ENCODE measurements at places on chromosomes 1 and 21.

DNA sequence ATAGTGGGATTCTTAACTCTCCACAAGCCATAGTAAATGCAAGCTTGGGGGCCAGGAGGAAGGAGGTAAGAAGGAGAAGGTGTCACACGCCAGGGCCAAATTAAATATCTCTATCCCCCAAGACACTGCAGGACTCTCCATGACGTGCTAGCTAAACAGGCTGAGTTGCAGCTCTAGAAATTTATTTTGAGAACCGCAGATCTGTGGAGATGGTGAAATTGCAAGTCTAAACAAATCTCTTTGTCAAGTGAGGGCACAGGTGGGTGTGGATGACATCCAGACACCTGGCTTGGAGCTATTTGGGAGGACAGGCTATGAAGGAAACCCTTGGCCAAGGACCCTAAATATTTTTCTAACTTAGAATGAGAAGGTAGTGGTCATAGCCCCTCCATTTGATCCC is 39.5 kb upstream of the USP1 start:
- no peak for DNase-seq

GRCh38 chr1:36516372-36517010 is 33.8 kb upstream of the CSF3R start:
- peak; percentile 13 for DNase-seq

- no peak for DNase-seq
Observed at GRCh38 chr1:117795190-117795589, 134.2 kb downstream of the GDAP2 start.

DNA sequence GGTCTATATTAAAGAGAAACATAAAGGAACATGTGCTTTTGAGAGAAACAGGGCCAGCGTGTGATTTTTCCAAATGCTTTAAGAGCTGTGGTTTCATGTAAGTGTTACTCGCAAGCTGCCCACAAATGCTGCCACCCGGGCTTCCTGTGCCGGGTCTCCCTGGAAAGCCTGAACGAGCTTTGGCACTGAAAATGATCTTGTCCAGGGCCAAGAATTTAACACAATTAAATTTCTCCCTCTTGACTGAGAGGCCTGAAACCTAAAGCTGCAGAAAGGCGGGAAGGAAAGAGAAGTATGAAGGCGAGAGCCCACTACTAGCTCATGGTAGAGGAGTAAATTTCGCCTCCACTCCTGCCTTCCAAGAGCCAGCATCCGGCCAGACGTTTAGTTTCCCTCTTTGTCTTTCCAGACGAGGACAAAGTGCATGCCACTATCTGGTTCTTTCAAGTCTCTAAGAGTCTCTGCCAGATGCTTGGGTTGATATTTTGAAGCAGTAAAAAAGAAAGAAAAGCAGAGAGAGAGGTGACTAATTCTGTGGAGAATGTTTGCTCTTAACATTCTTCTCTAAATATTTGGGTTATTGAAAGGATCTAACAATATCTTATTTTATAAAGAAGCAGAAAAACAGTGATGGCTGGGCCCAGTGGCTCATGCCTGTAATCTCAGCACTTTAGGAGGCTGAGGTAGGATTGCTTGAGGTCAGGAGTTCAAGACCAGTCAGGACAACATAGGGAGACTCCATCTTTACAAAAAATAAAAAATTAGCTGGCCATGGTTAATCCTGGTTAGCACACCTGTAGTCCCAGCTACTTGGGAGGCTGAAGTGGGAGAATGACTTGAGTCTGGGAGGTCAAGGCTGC is 100.0 kb upstream of the HNRNPU start:
- no peak for DNase-seq

- DNase-seq, result no peak
Observed at GRCh38 chr21:29786496-29787360, 153.1 kb downstream of the GRIK1 start.

GRCh38 chr1:234586304-234586703 is 23.7 kb downstream of the IRF2BP2 start:
- DNase-seq, result no peak

DNA sequence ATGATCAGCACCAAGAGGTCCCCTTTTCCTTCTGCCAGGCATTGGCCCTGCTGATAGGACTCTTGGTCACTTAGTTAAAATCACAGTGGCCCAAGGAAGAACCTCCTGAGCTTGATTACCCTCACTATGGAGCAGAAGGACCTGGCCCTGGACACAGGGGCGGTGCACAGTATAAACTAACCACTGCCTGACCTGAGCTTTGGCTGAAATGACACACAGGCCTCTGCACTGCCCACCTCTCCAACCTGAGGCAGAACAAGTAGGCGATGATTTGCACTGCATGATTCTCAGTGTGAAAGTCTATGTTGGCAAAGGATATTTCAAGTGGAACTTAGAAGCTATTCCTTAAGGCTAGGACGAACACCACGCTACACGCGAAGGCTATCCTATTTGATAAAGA is 48.5 kb downstream of the CAPN2 start:
- DNase-seq, result no peak

- no peak for DNase-seq
Observed at GRCh38 chr1:205375835-205376545, 19.3 kb upstream of the KLHDC8A start.

DNA sequence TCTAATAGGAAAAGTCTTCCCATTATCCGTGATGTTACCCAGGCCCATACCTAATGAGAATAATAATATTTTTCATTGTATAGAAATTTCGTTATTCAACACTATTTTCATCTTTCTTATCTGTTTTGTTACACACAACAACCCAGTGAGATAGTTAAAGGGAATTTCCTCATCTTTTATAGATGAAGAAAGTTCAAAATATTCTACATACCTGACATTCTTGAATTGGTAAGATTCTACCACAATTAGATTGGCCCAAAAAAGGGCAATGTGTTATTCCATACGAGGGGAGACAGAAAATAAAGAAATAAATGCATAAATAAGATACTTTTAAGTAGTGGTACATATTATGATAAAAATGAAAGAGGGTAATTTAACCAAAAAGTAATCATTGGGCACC is 405.5 kb upstream of the ADAMTS5 start:
- DNase-seq, result no peak

- peak; percentile 16 for DNase-seq
Observed at GRCh38 chr1:47262787-47263413, 30.9 kb upstream of the TAL1 start.

DNA sequence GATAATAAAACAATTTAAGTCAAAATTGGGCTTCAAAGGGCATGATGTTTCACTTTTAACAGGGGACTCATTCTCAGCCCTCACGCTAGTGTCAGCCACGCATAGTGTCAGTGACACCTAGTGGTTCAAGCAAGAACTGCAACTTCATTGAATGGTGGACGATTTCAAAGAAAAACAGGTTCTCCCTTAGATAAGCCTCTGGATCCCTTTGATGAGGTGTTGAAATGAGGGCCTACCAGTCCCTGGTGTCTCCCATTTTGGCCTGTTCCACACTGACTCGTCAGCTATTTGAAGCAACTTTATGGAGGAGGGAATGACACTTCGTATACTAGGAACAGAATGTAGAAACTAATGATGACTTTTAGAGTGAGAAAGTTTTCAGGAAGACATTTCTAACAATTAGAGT is 56.2 kb downstream of the FCRL5 start:
- DNase-seq, result peak; percentile 33

- no peak for DNase-seq
Observed at GRCh38 chr1:216331211-216331610, 92.0 kb downstream of the USH2A start.

DNA sequence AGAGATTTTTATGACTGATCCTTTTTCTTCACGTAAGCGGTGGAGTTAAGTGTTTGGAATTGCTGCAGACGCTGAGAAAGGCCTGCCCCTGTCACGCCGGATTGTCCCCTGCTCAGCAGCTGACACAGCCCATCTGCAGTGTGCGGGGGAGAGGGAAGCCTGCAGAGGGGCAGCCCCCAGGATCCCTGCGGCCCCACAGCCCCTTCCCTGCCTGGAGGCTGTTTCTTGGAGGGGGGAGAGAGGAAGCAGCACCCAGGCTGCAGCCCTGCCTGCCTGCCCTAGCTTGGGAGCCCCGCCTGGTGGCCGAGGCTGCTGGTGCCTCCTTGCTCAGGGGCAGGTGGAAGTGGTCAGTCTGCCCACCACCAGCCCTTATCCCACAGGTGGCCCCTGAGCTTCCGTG is 50.7 kb downstream of the PRDM16 start:
- no peak for DNase-seq

DNA sequence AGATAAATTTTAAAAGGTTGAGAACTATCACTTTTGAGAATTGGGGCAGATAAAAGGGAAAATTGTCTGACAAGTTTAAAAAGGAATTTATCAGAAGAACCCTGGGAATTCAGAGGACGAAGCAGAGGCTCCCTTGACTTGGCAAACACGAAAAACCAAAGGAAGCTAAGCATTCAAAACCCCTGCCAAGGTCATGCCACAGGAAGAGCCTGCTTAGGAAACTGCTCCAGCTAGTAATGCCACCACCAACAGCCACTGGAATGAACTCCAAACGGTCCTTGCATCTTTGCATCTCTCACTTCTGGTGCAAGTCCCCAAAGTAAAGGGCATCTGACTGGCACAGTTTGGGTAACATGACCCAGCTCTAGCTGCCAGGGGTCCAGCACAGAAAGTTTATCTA is 7.2 kb downstream of the GPBP1L1 start:
- no peak for DNase-seq

GRCh38 chr1:54342742-54343687 is 63.2 kb downstream of the SSBP3 start:
- DNase-seq, result no peak

GRCh38 chr1:205273551-205273982 is 45.8 kb downstream of the TMCC2 start:
- peak; percentile 71 for DNase-seq

DNA sequence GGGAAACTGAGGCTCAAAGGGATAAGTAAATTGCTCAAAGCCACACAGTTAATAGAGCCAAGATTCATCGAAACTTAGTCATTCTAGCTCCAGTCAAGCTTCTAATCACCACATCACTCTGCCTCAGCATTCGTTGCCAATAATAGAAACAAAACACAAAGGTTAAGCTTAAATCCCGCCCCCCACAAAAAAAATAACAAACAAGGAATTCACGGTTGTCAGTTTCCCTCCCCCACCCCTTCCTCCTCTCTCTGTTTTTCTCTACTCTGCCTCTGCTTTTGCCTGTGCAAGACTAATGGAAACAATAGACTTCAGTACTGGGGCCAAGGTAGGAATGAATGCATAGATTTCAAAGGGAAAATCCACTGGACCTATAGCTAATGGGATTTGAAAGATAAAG is 70.7 kb upstream of the ZNF644 start:
- DNase-seq, result no peak

GRCh38 chr1:56910441-56910985 is 55.3 kb downstream of the C8B start:
- no peak for DNase-seq

GRCh38 chr1:112805155-112805853 is 90.2 kb upstream of the PPM1J start:
- DNase-seq, result no peak

- no peak for DNase-seq
Observed at GRCh38 chr21:16605597-16605996, 875.8 kb downstream of the USP25 start.

DNA sequence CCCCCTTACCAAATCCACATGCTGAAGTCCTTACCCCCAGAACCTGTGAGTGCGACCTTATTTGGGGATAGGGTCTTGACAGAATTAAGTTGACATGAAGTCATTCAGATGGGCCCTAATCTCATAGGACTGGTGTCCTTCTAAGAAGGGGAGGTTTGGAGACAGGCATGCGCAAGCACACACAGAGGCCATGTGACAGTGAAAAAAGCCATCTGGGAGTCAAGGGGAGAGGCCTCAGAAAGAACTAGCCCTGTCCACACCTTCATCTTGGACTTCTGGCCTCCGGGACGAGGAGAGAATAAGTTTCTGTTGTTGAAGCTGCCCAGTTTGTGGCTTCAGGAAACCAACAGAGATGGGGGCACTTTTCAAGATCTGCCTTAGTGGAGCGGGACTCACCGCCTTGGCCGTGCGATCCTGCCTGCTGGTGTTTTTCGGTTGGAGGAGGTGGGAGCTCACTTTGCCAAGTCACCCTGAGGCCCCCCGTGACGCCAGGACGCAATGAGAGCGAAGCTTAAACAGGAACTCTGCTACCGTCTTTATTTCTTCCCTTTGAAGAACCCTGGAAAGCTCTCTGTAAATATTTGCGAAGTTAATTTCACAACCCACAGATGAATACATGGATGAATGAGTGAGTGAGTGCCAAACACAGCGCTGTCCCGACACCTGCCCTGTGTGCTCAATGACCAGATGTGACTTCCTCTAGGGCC is 42.5 kb upstream of the C1orf174 start:
- no peak for DNase-seq

GRCh38 chr21:29166323-29166722 is 35.9 kb downstream of the MAP3K7CL start:
- DNase-seq, result no peak

DNA sequence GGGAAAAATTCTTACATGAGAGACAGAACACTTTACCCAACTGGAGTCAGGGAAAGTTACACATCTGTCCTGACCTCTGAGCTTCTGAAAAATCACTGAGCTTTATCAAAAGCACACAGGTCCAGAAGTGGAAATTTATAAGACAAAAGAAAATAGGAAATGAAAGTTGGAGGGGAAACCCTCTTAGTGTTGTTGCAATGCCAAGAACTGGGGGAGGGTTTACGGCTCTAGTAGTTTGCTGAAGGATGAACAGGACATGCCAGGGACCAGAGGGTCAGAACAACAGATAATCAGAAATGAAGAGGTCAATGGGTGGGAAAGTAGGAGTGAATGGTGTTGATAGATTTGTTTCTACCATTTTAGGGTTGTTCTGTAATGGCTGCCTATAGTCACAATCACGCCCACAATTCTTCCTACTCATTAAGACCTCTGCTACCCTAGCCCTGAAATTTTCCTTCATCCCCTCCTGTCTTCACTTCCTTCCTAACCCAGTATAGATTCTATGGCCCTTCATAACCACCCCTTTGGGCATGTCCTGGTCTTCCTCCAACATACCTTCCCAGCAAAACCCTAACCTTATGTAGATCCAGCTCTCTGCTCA is 30.3 kb upstream of the FMOD start:
- DNase-seq, result no peak

- no peak for DNase-seq
Observed at GRCh38 chr1:167955915-167956314, 19.0 kb upstream of the MPC2 start.

DNA sequence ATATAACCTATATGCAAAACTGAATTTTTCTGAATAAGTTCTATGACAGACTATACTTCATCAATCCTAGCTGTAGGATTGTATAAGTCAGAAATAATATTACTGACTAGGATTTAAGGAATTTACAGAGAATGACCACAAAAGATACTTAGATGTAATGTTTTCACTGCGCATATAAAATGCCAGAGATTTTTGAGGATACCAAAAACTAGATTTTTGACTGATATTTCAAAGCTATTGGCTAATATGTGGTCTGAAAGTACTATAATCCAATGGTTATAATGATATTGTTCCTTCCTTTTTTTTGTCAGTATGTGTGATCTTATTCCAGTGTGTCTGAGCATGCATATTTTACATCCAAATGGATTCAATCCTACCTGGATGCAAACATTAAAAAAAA is 17.0 kb upstream of the IFI44L start:
- DNase-seq, result no peak

DNA sequence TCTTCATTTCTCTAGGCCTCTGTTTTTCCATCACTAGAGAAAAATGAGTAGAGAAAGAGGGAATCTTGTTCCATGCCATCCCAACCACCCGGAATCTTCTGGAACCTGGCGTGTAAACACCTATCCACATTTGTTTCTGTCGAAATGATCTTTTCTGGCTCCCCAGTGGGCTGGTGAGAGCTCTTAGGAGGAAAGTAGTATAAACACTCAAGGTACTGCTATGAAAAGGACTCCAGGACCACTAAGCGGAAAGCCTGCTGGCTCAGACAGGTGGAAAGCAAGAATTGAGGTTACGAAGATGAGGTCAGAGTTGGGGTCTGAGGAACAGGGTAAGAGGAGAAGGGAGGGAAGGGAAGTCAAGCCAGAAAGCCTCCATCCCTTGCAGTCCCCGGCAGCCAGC is 90.8 kb downstream of the PLXNA2 start:
- no peak for DNase-seq

Data from stimulated activated CD4-positive, alpha-beta T cell treated with anti-CD3 and anti-CD28 coated beads, Interleukin-15, amount 100 ng/mL, for 48 hours (primary cell).